Activated T-helper 1 cell treated with anti-CD3 and anti-CD28 coated beads, Interleukin-12 subunit alpha, Interleukin-12 subunit beta, Interleukin-2, Interleukin-4 antibody, amounts not matched to agents 30 ng/mL and 10 ng/mL and 1 ng/mL, durations not matched to agents 14 hours and 24 hours and 36 hours (primary cell): ENCODE measurements at places on chromosomes 12 and 14. TPM values are rescaled to one million over a fixed set of nuclear protein-coding genes. Genes with fewer than 3 reads are reported as not detected.

DNA sequence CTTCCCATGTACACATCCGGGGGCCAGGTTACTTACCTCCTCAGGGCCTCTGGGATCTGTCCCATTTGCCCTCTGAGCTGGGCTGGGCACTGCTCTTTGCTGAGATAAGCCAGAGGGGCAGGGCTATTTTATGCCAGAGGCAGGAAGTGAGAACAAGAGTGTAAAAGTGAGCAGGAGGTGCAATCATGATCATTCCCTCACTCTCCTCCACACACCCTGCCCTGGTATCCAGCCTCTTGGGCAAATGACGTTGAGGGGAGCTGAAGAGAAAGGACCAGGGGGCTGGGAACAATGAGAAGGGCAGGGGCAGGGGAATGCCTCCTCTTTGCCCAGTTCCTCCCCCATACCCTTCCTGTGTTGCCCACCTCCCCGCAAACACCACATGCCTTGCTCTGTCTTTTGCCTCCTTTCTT, 4.2 kb downstream of the LPAR5 start:
- peak overlapping the region; percentile 96 for H3K27ac ChIP-seq
- no peaks in the 10 kb centered on the region for H3K36me3 ChIP-seq
- H3K4me1 ChIP-seq = peaks cover 63% of the 10 kb centered on the region
- H3K4me3 ChIP-seq = peak overlapping the region; percentile 67
- DNase-seq = no peak
- no peaks in the 10 kb centered on the region for H3K27me3 ChIP-seq

- no peak overlapping the region for H3K4me3 ChIP-seq
- H3K27me3 ChIP-seq = peaks cover 2% of the 10 kb centered on the region
- no peaks in the 10 kb centered on the region for H3K36me3 ChIP-seq
- H3K4me1 ChIP-seq = no peaks in the 10 kb centered on the region
- DNase-seq = no peak
- no peak overlapping the region for H3K27ac ChIP-seq
These were observed 14.2 kb upstream of the DLK1 start for GRCh38 chr14:100712490-100712889.

DDX51 gene
- total RNA-seq = 48.8 and 55.0 TPM in 2 replicates

DNA sequence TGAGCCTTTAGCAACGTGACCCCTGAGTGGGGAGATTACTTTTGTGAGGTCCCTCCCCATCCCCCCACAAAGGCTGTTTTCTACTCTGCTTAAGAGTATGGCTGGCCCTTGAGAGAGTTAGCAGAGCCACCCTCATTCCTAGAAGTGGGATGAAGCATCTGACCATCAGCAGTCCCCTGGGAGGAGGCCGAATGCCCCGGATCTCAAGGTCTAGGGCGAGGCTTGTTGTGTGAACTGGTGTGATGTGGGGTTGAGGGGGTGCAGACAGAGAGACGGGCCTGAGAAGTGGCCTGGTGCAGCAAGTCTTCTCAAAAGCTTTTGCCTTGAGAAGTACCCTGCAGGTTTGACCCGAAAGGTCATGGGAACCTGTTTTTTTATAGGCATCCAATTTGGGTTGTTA, 153.0 kb upstream of the FKBP4 start:
- peaks cover 19% of the 10 kb centered on the region for H3K4me1 ChIP-seq
- H3K27me3 ChIP-seq = peaks cover 16% of the 10 kb centered on the region
- H3K27ac ChIP-seq = no peak overlapping the region
- H3K4me3 ChIP-seq = no peak overlapping the region

BATF gene
- 213 and 214 TPM in 2 replicates for total RNA-seq

CRIP2 gene
- total RNA-seq = not detected in 2 replicates

PAWR gene
- total RNA-seq = 4.0 and 6.1 TPM in 2 replicates
